Brain (organoid and tissue), 16 donors: ENCODE measurements at places on chromosomes 11 and 22. TPM values are rescaled to one million over a fixed set of nuclear protein-coding genes. Genes with fewer than 3 reads are reported as not detected.

DNA sequence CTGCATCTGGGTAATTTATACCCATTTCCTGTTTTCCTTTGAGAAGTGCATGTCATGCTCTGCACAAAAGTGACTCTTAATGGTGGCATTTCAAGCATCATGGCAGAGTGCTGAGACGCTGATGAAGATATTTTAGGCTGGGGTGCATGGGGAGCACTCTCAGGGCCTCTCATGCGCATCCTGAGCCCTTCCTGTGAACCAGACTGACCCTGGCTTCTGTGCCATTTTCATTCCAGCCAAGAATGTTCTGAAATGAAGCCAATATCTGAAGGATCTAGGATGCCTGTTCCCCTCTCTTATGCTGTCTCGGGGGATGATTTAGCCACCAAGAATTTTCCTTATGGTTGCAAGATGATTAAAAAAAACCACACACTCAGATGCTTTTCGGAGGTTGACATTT is 61.5 kb downstream of the MIAT start:
- DNase-seq, result no peak

GRCh38 chr11:92050305-92050704 is 174.3 kb upstream of the FAT3 start:
- DNase-seq, result no peak

DNA sequence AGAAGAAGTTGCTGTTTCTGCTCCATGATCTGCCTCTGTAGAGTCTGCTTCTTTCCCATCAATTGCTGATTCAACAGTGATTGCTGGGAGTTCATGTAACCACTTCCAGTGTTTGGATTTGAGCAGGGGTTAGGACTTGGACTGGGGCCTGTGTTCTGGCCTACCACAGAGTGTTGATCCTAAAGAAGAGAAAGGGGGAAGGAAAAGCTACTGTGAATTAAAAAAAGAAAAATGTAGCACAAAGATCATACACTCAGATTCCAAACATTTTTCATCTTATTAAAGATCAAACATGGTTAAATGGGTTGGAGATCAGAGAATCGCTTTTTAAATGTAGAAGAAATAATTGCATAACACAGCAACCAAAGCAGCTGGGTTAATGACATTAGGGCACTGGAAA is 67.6 kb upstream of the MTMR2 start:
- no peak for DNase-seq

GRCh38 chr11:86741839-86742805 is 58.2 kb upstream of the PRSS23 start:
- DNase-seq, result no peak

DNA sequence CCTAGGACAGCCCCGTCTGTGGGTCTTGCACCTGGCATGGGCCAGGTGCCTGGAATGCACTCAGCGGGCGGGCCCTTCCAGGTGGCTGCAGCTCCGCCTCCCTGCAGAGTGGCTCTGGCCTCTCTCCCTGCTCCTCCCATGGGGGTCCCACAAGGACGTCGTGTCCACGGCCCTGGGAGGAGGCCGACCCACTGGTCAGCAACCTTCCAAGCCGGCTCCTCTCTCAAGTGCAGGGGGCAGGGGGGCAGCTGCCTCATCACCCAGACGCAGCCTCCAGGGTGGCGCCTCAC is 41.9 kb downstream of the CERK start:
- DNase-seq, result no peak

DNA sequence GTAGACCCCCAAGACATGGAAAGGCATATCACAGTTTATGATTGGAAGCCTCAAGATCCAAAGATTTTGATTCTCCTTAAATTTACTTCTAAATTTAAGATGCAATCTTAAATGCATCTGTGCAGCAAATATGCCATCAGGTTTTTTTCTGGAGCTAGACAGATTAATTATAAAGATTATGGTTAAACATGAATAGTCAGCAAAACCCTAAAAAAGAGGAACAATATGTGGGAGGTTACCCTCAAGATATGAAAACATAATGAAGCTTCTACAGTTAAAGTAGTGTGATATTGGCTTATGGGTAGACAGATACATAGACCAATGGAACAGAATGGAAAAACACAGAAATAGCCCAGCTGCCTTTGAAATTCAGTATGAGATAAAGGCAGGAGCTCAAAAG is 31.7 kb downstream of the OR8B12 start:
- no peak for DNase-seq

- DNase-seq, result no peak
These were observed 57.1 kb downstream of the TRAF6 start for GRCh38 chr11:36452961-36453360.

GRCh38 chr11:27254744-27255446 is 108.1 kb downstream of the CCDC34 start:
- DNase-seq, result no peak

GRCh38 chr11:132595246-132595645 is 937.1 kb downstream of the OPCML start:
- peak; percentile 12 for DNase-seq

GRCh38 chr11:29214833-29215232 is 802.0 kb downstream of the KCNA4 start:
- DNase-seq, result no peak

DNA sequence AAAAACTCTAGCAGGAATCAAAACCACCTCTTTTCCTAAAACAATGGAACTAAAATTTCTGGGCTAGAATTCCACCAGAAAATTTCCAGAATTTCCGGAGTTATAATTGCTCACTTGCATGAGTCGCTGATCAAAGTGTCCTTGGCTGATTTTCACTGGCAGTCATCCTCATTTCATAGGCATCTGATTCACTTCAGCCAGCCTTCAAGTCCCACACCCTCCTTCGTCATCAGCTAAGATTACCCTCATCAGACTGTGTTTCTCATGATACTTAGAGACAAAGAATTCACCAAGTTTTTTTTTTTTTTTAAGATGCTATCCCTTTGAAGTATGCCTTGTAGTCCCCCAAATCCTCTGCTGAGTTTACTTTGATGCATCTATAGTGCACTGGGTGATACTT is 71.5 kb upstream of the RAB38 start:
- DNase-seq, result no peak

- DNase-seq, result no peak
These were observed 1.4 kb upstream of the BPIFC start for GRCh38 chr22:32465661-32466060.

GRCh38 chr11:67278939-67279588 is 10.0 kb upstream of the ANKRD13D start:
- no peak for DNase-seq

DNA sequence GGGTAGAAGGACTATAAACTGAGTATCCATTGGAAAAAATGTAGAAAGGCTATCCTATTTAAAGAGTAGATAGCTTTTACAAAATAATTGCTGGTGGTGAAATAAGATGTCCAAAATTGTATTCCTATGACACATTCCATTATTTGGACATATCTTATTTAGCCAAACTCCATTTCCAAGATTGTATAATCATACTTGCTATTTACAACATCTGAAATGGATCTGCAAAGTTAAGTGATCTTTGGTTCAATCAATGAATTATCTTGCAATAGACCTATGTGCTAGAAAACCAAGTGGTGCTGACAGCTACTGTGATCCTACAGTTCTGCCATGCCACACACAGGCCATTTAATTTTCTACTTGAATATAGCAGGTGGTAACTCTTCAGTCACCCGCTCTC is 11.0 kb upstream of the BLID start:
- DNase-seq, result no peak

DNA sequence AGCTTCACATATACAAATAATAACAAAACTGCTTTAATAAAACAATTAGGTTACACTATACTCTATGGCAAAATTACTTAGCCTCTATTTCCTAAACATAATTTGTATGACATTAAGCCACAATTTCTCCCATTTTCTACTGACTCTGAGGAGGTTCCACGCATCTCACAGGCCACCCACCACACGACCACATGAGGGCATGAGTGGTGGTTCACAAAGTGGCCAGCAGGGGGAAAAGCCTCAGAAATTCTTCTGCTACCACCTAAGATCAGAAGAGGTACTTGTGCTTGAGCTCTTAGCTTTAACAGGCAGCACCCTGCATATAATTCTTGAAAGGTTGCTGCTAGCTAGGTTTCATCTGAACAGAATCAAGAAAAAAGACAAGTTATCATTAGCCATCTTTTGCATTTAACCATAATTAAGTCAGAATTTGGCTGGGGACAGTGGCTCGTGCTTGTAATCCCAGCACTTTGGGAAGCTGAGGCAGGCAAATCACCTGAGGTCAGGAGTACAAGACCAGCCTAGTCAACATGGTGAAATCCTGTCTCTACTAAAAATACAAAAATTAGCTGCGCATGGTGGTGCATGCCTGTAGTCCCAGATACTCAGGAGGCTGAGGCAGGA is 7.7 kb downstream of the LPXN start:
- peak; percentile 75 for DNase-seq

GRCh38 chr11:114080769-114081168 is 21.3 kb downstream of the ZBTB16 start:
- DNase-seq, result no peak

GRCh38 chr22:32584650-32585049 is 110.0 kb downstream of the FBXO7 start:
- DNase-seq, result no peak

- peak; percentile 36 for DNase-seq
These were observed 23.9 kb downstream of the CACNA1I start for GRCh38 chr22:39594411-39594810.

- DNase-seq, result no peak
These were observed 397.0 kb downstream of the NXPE2 start for GRCh38 chr11:115075356-115075755.

DNA sequence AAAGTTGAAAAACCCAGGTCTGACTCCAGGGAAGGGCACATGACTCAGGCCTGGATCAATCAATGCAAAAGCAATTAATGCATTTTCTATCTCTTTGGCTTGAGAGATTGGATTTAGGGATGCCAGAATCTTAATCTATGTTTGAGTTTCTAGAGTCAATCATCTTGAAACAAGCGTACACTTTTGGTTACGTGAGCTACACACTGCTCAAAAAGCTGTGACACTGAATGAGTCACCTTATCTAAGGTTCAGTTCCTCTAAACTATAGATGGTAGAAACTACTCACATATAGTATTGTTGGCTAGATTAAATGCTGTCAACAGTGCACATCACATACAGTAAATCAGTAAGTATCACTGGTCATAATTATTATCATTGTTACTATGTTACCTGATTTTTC is 24.2 kb downstream of the MRE11 start:
- DNase-seq, result no peak

DNA sequence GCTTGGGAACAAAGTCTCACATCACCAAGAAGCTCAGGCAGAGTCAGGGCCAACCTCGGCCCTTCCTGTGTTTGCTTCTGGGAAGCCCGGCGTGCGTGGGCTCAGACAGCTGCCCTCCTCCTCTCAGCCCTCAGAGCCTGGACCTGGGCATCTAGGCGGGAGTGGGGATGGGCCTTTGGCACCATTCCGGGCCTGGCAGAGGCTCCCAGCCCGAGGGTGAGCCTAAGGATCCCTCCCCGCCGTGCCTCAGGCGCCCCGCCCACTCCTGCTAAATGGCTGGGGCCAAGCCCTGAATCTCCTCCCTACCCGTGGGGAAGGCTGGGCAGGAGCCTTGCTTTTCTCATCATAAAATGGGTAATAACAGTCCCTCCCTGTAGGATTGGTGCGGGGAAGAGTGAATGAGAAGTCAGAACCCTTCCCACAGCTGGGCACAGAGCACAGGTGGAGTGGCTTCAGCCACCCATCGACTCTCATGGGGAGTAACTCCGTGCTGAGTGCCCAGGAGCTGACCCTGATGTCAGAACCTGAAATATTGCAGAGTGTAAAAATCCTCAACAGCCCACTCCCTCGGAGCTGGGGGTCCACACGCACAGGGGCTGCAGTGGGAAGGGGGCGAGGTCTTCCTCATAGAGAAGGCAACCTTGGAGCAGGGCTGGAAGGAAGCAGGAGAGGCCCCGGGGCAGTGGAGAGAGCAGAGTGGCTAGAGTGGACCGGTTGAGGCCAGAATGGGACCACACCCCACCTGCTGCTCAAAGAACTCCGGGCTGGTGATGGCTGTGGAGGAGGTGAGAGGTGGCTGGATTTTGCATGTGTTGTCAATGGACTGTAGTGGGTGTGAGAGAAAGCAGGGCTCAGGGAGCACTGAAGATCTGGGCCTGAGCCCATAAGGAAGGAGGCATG is 18.8 kb upstream of the CDKN1C start:
- DNase-seq, result no peak

DNA sequence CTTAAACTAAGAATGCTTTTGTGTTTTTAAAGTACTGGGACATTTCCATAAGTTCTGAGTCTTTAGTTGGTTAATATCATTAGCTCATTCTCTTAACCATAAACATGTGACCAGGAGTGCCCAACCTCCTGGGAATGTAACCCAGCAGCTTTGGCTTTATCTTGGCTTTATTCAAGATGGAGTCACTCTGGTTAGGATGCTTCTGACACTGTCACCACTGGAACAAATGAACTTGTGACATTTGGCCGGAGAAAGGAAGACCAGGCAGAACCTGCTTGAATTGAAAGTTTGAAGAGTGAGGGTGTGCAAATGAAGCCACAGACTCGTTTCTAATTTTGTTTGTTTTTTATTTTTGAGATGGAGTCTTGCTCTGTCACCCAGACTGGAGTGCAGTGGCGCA is 54.6 kb downstream of the OSBP2 start:
- no peak for DNase-seq

GRCh38 chr22:37267661-37268413 is 14.5 kb upstream of the CYTH4 start:
- DNase-seq, result no peak

DNA sequence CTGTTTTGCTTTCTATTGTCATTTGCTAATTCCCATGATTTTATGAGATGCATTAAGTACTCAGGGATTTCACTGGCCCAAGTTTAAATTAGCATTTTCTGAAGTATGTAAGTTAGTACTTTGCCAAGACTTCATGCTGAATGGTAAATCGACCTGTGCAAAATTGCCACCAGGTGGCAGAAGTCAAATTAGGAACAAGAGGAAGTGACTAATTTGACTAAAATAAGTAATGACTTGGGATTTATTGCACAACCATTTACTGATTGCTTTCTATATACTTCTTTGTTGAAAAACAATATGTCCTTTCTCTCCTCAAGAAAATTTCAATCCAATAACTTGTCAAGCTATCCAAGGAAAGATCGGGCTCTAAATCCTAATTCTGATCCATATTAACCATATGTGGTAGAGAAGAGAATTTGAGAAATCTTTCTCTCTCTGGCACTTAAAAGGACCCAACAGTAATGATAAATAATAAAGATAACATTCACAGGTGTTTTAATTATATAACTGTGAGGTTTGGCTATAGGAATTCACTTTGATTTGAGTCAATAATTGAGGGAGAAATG is 253.7 kb upstream of the CHORDC1 start:
- peak; percentile 66 for DNase-seq

The ZDHHC13 gene
- polyA plus RNA-seq, result 14.9 TPM

The OR51E2 gene
- 0.12 TPM for polyA plus RNA-seq

The PIWIL4 gene
- 0.44 TPM for polyA plus RNA-seq

The TSKU gene
- 3.2 TPM for polyA plus RNA-seq

The ANGPTL5 gene
- polyA plus RNA-seq, result not detected

The OR51B5 gene
- polyA plus RNA-seq, result not detected

The SHANK3 gene
- polyA plus RNA-seq, result 19.5 TPM

The KCNJ1 gene
- polyA plus RNA-seq, result not detected
